Activated CD4-positive, alpha-beta T cell treated with anti-CD3 and anti-CD28 coated beads, Interleukin-2, amount 10 ng/mL, durations not matched to agents 7 days and 5 days (primary cell): ENCODE measurements at places on chromosomes 13 and 19. TPM values are rescaled to one million over a fixed set of nuclear protein-coding genes. Genes with fewer than 3 reads are reported as not detected.
A peak's percentile ranks its signal among the peaks of the same experiment; 100 is the strongest.

DNA sequence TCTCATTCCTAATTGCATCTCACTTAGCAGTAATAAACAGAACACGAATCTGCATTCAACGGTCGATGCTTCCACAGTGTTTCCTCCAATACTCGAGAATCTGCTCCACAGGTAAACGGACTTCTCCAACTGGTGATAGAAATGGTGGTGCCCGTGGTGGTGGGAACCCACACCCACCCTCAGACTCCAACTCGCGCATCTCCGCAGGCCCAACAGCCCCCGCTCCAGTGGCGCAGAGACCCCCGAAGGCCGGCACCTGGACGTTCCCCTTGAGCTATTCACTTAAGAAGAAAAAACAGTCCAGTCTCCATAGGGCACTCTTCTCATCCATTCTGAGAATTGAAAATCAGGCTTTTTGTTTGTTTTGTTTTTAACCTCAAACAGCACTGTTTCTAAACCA lies 13.8 kb upstream of the RASA3 start:
- no peak for DNase-seq

DNA sequence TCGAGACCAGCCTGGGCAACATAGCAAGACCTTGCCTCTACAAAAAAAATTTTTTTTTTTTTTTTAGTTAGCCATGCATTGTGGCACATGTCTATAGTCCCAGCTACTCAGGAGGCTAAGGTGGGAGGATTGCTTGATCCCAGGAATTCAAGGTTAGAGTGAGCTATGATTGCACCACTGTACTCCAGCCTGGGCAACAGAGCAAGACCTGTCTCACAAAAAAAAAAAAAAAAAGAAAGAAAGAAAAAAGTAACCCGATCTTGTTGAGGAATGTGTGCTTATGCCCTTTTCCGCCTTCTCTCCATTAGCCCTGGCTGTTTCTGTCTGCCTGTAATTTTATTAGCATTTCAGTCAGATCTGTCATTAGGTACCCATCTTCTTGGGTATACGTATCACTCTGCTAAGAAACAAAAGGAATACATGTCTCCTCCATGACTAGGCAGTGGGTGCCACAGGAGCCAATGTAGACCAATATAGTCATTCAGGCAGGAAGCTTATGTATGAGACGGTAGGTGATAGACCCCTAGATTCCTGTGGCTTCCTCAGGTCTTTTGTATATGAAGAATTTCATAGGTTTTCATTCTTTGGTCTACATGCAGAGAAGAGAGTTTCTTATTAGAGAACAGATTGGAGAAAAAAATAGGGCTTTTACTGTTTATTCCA lies 59.6 kb upstream of the NPAS1 start:
- DNase-seq = no peak

SELENOV gene
- not detected for total RNA-seq

DNA sequence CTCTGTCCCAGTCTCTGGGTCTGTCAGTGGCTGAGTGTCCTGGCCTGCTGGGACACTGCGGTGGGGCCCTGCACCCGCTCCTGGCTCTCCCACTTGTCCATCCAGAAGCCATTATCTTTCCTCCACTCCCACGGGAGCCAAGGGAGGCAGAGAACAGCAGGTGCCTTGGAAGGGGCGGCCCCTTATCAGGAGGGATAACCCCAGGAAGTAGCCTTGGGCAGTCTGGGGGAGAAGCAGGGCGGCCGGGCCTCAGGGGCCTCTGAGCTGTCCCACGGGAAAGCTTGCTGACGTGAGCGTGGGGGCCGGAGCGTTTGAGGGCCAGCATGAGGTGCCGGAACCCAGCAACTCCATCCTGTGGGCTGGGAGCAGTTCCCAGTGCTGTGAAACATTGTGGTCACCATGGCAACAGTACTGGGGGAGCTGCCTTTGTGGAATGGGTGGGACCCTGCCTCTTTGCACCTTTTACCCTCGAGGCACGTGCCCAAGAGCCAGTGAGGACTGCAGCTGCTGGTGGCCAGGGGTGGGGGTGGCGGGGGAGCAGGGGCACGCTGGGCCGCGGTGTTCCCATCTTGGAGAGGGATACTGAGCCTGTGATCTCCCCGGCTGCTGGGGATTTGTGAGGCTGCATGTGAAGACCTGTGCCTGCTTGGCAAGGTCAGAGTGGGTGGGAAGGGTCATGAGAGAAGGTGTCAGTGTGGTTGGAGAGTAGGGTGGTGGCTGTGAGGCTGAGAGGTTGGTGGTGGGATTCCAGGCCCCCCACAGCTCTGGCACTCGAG lies 20.9 kb downstream of the KLHL26 start:
- no peak for DNase-seq

DNA sequence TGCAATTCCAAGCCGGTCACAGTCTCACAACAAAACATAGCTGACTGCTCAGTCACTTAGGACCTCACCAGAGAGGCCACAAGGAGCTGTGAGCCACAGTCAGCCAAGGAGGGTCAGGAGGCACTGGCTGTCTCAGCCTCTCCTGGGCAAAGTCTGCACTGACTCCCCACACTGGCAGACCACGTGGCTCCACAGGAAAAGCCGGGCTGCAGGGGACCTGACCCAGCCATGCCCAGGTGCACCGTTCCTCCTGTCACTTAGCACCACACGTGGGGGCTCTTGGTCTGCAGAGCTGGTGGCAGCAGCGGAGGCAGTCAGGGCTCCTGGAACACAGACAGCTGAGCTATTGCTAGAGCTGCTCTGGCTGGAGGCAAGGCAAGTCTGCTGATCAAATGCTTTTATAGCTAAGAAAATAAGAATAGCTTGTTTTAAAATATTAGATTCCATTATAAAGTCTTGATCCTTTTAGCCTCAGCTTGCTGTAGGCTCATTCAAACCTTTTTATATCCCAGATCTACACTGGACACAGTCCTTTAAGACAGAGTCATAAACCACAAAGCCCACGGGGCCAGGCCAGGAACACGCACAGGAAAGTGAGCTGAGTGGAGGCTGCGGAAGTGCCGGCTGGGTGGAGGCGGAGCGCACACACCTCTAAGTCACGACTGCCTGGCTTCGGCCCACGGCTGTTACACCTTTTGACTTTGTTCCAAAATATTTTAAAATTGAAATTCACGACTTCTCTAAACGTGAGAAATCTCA lies 744.1 kb downstream of the UQCRFS1 start:
- peak; percentile 37 for DNase-seq

DNA sequence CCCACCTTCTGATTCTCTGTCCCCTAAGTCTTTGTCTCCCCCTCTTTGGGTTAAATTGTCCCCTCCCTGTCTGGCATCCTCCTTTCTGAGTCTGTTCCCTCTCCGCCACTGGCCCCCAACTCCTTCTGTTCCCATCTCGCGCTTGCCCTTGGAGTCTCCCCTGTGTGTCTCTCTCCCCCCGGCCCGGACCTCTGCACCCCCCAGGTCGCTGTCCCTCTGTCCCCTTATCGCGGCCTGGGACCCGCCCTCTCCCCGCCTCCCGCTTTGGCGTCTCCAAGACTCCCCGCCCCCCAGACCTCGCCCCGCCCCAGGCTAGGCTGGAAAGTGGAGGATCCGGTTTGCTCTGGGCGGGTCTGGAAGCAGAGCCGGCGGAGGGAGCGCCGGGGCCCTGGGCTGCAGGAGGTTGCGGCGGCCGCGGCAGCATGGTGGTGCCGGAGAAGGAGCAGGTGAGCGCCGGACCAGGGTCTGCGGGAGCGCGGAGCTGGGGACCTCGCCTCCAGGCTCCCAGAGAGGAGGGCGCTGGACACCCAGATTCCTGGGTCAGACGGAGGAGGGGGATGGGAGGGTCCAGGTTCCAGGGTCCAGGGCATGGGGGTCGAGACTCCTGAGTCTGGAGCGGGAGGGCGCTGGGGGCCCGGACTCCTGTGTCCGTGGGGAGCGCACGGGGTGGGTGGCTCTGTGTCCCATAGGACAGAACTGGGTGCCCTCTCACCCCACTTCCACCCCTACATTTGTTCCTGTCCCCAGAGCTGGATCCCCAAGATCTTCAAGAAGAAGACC lies at the start of gene TRPM4:
Gene TRPM4 (plus strand): TSS at position 348 of the 780 bp plus-strand sequence. CDS start 75 bp downstream, at position 423.
- peak; percentile 49 for DNase-seq

GRCh38 chr19:30385174-30385573 lies 13.0 kb downstream of the ZNF536 start:
- DNase-seq = no peak

ZNF444 gene
- total RNA-seq = 26.5 TPM
